GM06990 (cell line): ENCODE measurements at places on chromosomes 1 and 21.

DNA sequence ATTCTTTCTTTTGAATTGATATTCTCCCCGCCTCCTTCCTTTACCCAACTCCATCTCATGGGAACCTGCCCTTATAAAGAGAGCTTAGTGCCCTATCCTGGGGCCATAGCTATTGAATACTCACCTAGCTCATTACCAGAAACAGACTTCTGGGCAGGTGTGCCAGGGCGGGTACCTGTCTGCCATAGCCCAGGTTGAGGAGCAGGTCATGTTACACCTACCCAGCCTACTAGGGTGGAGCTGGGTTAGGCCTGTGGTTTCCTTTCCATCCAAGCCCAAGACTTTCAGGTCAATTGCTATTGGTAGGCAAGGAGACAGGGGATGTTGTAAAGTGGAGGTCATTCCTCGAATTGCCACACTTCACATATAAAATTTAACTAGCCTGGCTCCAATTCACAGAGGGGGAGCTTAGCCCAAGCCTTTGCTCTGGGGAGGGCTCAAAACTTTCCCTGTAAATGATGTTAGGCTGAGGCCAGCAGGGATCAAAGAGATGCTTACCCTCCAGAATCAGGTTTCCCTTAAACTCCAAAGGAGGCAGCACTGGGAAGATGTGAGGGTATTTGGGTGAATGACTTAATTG is 87.1 kb upstream of the IPO9 start:
- no peak for DNase-seq

- DNase-seq, result no peak
Measured at GRCh38 chr1:156938813-156939212, 18.4 kb downstream of the LRRC71 start.

- DNase-seq, result no peak
Measured at GRCh38 chr1:167564612-167565270, 11.2 kb upstream of the CREG1 start.

DNA sequence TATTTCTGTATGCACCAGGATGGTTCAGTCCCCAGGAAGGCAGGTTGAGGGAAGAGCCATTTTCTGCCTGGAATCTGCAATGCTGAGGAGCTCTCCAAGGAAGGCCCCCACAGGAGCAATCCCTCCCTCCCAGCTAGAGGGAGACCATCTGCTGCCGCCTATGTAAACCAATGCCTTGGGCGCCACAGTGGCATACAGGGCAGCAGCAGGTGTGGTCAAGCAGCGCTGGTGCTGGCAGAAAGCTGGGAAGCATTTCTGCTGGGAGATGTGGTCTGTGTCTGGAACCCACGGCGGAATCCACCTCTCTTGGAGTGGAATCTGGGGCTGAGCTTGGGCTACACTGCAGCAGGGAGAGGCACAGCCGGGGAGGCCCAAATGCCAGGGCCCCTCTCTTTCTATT is 283.3 kb downstream of the RRAGC start:
- DNase-seq, result no peak

GRCh38 chr1:38918568-38918967 is 23.1 kb downstream of the RHBDL2 start:
- no peak for DNase-seq

- no peak for DNase-seq
Measured at GRCh38 chr1:6911021-6911941, 126.0 kb downstream of the CAMTA1 start.

GRCh38 chr1:10643607-10644306 is 152.7 kb downstream of the CASZ1 start:
- DNase-seq, result no peak

DNA sequence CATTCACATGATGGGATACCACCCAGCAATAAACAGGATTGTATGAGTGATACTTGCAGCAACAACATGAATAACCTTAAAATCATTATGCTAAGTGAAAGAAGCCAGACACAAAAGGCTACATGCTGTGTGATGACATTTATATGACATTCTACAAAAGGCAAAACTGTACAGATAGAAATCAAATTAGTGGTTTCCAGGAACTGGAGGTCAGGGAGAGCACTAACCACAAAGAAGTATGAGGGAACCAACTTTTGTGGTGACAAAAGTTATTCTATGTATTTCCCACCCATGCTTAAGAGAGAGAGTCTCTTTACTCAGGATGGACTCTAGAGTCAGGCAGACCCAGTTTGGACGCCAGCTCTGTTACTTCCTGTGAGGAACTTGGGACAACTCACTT is 364.5 kb upstream of the DAB1 start:
- DNase-seq, result no peak

DNA sequence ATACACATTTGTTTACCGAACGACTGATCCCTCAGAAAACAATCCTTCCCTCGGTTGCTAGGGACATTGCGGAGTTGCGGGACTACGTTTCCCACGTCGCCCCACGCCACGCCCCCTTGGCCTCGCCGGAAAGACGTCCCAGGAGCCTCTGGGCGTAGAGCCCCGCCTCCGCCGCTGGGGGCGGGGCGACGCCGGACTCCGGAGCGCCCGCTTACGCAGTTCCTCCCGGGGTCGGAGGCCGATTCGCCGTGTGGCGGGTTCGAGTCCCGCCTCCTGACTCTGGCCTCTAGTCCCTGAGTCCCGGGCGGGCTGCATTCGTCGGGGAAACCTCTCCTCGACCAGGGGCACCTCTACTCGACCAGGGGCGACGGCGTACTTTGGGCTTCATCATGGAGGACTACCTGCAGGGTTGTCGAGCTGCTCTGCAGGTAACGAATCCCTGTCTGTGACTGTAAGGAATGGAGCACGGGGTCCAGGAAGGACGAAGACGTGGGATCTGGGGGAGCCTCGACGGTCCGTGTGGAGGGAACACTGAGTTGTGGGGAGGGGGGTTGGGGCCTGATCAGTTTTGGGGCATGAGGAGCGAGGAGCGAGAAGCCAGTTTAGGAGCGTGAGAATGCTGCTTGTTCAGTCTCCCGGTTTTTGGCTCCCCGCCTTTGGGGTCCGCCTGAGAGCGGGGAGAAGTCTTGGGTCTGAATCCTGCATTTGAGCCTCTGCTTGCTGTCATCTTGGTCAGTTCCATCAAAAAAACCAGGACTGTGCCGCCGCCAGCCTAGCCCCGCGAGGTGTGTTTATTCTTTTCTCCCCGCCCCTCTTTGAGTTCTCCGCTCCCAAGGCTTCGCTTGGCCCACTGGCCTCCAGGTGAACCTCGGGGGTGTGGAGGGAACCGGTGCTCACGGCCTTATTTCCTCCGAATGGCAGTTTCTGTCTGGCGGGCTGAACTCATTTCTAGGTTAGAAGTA is at the start of gene PRUNE1:
Gene PRUNE1 (plus strand): TSS at position 206 of the 962 bp plus-strand sequence. CDS start 184 bp downstream, at position 390.
- DNase-seq, result peak; percentile 98

GRCh38 chr1:223378754-223379153 is 14.5 kb upstream of the CCDC185 start:
- no peak for DNase-seq

GRCh38 chr1:28045777-28046176 is 42.6 kb downstream of the EYA3 start:
- DNase-seq, result no peak

GRCh38 chr1:115829947-115830346 is 11.0 kb downstream of the NHLH2 start:
- no peak for DNase-seq

DNA sequence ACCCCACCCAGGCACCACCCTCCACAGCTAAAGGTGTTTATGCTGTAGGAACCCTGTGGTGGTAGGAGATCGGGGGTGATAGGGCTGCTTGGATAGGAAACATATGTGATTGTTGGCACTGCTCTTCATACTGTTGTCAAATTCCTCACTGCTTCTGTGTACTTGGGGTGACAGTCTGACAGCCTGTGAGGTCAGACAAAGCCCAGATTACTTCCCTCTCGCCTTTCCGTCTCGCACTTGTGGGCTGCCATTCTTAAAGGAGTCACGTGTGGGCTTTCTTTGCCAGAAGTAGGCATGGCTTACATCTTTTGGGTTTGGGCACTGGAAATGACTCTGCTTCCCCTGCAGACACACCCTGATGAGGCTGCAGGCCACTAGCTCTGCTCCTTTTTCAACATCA is 363.8 kb downstream of the DISC1 start:
- DNase-seq, result no peak

DNA sequence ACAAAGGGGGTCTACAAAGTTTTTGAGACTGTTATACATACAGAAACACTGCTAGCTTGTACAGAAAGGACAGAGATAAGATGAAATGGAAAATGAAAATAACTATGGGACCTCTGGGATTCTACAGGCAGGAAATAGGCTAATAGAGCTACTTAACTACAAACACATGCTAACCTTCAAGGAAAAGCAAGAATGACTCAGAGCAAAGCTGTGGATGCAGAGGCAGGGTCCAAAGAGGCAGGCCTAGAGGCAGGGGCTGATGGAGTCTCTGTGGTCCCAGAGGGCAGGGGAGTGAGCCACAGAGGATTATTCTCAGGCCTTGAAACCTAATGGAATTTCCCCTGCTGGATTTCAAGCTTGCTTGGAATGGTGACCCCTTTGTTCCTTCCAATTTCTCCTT is 18.7 kb upstream of the GOLT1A start:
- DNase-seq, result no peak

GRCh38 chr1:30386156-30386926 is 337.0 kb downstream of the MATN1 start:
- no peak for DNase-seq

GRCh38 chr1:230753586-230754251 is 6.5 kb downstream of the CAPN9 start:
- peak; percentile 32 for DNase-seq

DNA sequence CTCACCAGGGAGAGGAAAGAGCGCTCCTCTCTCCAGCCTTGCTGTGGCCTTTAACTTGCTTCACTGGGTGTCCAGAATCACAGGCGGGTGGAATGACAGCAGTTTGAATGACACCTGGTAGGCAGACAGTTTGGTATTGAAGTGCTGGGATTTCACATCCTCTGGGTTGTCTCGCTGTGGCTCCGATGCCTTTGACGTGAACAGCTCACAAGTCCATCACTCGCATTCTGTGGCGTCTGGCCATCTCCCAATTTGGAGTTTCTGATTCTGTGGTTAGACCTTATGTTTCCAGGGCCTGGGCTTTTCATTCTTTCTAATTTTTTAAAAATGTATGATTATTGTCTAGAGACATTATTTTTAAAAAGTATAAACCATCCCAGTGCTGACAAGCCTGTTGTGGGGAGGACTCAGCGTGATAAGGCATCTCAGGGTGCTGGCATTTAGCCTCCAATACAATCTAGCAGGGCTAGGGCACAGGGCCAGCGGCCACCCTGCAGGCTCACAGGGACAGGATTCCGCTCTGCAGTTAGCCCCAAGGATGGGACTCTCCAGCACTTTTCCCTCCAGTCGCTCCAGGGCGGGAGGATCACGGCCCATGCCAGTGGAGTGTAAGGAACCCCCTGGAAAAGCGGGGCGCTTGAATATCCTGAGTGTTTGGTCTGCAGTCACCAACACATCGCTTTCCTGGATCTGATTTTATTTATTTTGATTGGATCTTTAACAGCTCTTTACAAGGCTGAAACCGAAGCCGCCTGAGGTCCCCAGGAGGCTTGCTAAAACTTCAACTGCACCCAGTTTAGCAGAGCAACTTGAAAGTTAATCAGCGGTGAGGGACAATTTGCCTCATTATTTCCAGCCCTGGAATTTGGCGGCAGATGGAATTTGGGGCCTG is 178.3 kb downstream of the TRABD2B start:
- no peak for DNase-seq

DNA sequence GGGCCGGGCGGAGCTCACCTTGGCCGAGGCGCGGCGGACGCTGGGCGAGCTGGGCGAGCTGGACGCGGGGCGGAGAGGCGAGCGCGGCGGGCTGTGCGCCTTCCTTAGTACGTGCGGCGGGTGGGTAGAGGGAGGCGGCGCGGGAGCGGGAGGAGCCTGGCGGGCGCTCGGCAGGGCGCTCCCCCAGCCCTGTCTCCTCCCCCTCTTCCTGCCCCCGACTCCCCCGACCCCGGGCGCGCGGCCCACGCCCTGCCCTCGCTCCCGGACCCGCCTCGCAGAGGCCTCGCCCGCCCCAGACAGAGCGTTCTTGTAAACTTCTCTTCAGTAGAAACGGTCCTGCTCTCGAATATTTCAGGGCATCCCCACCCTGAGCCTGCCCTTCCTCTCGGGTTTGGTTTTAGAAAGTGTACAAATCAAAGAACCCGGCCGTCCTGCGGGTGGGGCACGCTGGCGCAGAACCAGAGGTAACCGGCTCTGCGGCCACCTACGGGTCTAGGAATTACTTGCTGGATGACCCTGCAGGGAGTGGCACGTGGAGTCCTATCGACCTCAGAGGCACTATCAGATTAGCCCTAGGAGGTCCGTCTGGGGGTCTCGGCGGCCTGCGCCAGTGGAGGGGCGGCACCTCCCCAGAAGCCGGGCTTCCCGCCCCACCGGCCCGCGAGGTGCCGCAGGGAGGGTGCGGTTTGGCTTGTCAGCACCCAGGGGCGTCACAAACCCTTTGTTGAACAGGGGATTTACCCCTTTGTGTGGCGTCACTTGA is at the start of gene S100A10:
Gene S100A10 (minus strand): TSS at position 126 of the 763 bp plus-strand sequence. CDS start 7,629 bp downstream, outside the sequence.
- peak; percentile 38 for DNase-seq

DNA sequence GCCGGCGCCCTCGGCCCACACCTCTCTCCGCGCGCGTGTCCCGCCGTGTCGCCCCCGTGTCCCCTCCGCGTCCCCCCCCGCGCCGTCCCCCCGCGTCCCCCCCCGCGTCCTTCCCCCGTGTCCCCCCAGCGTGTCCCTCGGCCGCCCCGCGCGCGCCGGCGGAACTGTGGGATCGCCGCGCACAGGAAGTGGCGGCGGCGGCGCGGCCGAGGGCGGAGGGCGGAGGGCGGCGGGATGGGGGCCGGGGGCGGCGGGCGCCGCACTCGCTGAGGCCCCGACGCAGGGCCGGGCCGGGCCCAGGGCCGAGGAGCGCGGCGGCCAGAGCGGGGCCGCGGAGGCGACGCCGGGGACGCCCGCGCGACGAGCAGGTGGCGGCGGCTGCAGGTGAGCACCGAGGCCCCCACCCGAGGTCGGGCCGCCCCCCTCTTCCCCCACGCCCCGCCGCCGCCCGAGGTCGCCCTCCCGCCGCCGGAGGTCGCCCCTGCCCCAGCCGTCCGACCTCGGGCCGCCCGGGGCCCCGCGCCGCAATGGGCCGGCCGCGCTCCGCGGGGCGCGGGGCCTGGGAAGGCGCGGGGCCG is at the start of gene AGPAT3:
Gene AGPAT3 (plus strand): TSS at position 262 of the 578 bp plus-strand sequence. CDS start 94,459 bp downstream, outside the sequence.
- peak; percentile 39 for DNase-seq

DNA sequence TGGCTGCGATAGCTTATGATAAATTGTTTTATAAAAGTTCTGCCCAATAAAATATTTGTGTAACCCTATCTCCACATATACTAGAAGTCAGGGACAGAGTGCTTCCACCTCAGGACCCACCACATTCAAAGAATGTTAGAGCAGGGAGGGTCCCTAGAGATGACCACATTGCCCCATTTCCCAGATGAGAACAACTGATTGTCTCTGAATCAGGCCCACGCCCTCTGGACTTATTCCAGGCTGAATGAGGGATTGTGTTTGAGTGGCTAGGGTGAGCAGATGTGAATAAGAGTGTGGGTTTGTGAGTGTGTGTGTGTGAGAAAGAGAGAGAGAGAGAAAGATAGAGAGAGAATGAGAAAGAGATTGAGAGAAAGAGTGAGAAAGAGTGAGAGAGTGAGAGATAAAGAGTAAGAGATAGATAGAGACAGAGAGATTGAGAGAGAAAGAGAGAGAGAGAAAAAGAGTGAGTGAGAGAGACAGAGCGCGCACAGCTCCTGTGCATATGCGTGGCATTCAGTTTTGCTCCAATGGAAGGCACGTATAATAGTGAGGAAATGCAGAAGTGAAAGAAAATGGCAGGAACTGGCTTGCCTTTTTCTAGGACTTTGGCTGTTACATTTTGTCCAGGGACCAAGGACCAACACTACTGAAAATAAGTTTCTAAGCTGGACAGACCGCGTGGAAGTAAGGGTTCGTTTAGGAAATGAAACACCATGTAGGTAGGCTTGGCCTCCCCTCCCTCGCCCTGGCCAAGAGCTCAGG is 94.1 kb downstream of the ABCA4 start:
- no peak for DNase-seq

- DNase-seq, result no peak
Measured at GRCh38 chr21:45288441-45288841, 746 bp upstream of the POFUT2 start.

GRCh38 chr1:234559152-234559901 is 50.7 kb downstream of the IRF2BP2 start:
- no peak for DNase-seq
